Stimulated activated CD4-positive, alpha-beta T cell treated with anti-CD3 and anti-CD28 coated beads, Interleukin-2, amount 100 ng/mL, for 24 hours (primary cell): ENCODE measurements at places on chromosomes 7 and 10.

GRCh38 chr7:137203351-137203750, 140.2 kb downstream of the PTN start:
- no peak for DNase-seq

DNA sequence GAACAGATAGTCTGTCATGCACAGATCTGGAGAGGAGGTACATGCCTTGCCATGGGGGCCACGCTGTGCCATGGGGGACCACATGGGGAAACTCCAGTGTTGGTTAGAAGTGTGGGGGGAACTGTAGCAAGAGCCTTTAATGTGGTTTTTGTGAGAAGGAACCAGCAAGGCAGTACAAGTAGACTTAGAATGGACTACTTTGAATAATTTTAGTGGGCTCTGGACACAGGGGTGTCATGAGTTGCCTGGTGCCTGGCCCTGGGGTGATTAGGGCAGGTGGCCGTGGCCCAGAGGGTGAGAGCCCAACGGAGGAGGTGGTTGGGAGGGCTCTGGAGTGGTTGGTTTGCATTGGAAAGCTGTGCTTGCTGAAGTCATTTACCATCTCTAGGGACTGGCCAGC, 77.2 kb downstream of the CXCL12 start:
- no peak for DNase-seq

DNA sequence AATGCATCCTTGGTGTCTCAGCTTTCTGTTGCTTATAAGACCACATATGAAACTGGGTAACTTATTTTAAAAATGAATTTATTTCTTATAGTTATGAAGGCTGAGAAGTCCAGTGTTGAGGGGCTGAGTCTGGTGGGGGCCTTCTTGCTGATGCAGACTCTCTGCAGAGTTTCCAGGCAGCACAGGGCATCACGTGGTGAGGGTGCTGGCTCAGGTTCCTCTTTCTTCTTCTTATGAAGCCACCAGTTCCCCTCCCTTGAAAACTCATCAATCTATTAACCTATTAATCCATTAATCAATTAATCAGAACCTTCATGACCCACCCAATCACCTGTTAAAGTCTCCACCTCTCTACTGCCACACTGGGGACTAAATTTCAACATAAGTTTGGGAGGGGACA, 595.6 kb upstream of the NRP1 start:
- DNase-seq = no peak

DNA sequence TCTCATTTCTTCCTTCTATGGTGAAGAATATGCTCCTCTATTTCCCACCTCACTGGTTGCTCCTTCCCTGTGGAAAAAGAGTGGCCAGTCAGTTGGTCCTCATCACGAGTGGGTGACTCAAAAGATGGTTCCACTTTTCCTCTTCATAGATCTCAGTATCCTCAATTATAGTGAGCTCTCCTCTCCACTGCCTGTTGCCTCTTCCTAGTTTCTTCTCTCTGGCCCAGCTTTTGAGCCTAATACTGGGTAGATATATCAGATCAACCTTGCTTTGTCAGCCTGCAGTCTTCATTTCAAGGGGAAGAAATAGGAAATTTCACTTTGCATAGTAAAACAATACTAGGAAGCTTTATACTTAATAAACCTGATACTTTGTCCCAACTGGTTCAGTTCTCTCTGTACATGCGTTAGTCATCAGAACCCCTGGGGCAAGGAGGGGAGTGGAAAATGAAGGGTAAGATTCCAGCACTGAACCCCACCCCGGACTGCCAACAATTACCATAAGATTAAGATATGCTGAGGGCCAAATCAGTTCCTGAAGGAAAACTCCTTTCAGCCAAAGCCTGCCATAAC, 15.5 kb upstream of the WNT16 start:
- DNase-seq = no peak

- no peak for DNase-seq
These were observed 72.3 kb upstream of the KLF6 start for GRCh38 chr10:3857318-3857717.

GRCh38 chr7:155728116-155728515, 83.7 kb downstream of the RBM33 start:
- DNase-seq = no peak

GRCh38 chr7:42687211-42688055, 224.4 kb downstream of the C7orf25 start:
- no peak for DNase-seq

GRCh38 chr10:42953684-42954674, 122.9 kb upstream of the RET start:
- peak; percentile 11 for DNase-seq

- no peak for DNase-seq
These were observed 12.7 kb upstream of the DOCK1 start for GRCh38 chr10:126892226-126893175.

- no peak for DNase-seq
These were observed 27.6 kb downstream of the GCC1 start for GRCh38 chr7:127557803-127558202.

DNA sequence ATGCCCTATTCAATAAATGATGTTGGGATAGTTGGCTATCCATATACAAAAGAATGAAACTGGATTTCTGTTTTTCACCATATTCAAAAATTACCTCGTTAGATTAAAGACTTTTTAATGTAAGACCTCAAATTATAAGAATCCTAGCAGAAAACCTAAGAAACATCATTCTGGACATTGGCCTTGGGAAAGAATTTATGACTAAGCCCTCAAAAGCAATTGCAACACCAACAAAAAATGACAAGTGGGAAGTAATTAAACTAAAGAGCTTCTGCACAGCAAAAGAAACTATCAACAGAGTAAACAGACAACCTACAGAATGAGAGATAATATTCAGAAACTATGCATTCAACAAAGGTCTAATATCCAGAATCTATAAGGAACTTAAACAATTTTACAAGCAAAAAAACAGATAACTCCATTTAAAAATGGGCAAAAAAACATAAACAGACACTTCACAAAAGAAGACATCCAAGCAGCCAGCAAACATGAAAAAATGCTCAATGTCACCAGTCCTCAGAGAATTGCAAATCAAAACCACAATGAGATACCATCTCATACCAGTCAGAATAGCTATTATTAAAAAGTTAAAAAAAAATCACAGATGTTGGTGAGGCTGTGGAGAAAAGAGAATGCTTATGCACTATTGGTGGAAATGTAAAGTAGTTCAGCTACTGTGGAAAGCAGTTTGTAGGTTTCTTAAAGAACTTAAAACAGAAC, 309.8 kb downstream of the AHR start:
- no peak for DNase-seq

DNA sequence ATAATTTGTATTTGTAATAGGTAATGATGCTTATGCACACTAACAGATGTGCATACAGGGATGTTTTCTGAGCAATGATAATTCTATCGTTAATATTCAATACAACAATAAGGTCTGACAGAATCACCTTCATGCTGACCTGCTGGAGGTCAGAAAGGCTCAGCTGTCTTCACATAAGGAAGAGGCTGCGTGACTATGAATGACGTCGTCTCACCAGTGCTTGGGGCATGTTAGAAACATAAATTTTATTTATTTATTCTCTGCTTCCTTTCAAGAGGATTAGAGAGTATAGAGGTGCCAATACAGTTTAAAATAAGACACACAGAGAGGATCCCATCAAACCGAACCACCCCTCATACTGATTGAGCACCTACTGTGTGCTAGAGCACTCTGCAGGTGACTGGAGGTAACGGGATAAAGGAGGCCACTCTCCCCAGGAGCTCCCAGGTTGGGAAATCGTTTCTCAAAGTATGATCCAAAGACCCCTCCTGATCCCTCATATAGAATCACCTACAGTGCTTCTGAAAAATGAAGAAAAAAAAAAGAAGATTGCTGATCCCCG, 265.6 kb upstream of the NPVF start:
- no peak for DNase-seq

DNA sequence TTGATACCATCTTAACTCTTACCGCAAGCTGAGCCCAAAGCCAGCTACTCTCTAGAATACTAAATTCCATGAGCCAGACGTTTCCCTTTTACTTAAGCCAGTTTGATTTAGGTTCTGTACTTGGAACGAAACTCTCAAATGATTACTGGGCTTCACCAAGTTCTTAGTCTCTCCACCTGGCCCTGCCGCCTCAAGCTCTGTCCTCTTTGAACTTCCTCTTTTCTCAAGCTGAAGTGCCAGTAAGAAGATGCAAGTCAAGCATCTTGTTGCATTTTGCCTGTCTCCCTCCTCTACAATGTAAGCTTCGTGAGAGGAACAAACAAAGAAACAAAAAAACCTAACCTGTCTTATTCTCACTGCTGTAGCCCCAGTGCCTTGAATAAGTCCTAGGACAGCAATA, 358.2 kb upstream of the NPVF start:
- DNase-seq = no peak

DNA sequence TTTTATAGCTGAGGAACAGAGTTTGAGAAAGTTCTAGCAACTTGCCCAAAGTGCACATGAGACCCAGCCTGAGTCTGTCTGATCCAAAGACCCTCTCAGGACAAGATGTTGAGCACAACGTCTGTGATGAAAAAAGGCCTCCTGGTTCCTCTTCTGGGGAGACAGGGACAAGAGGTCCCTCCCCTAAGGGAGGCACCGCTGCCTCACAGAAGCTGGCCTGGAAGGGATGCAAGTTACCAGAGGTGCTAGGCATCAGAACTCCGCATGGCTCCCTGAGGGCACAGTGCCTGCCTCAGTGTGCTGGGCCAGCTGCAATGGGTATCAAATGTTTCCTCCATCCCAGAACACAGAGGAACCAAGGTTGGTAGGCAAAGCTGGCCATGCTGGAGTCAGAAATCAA, 302.4 kb downstream of the GRID1 start:
- DNase-seq = no peak

- DNase-seq = no peak
These were observed 44.1 kb downstream of the DGKB start for GRCh38 chr7:14858410-14858809.

DNA sequence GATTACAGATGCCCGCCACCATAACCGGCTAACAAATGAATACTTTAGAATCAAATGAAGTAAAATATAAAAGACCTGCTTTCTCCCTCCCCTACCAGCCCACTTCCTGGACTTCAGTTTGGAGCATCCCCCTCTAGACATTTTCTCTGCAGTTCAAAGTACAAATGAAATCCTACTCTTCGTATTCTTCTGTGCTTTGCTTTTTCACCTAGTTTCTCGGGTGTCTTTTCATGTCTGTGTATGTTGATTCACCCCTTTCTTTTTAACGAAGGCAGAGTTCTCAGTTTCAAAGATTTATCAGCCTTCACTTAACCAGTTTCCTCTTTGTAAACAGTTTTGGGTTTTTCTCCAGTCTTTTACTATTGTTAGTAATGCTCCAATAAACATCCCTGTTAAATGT, 145.9 kb upstream of the STK17A start:
- no peak for DNase-seq

DNA sequence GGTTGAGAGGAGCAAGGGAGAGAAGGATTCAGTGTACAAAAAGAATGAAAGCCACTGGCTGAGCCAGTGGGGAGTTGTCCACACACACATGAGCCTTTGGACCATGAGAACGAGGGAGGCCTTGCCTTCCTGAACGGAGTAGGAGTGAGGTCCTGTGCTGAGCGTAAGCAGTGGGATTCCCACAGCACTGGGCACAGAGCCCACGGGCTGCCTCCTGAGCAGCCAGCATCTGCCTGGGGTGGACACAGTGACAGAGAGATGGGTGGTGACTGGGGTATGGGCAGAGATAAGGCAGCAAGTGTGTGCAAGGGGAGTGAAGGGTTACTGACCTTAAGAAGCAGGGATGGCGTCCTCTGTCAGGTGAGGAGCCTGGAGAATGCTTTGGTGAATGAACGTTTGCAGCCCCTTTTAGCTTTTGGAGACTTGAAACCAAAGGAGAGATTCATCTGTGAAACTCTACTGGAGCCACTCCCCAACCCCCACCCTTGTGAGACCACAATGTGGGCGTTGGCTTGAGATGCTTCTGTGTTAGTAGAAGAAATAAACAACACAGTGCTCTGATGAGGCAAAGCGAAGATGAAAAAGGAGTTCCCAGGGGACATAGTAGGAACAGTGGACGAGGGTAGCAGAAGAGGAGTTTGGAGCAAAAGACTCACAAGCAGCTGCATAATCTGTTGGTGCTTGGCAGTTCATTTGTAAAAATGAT, 56.5 kb downstream of the FIGNL1 start:
- peak; percentile 50 for DNase-seq

- no peak for DNase-seq
These were observed 2.0 kb upstream of the GTPBP4 start for GRCh38 chr10:986137-986825.

- DNase-seq = no peak
These were observed 707.5 kb upstream of the FZD8 start for GRCh38 chr10:36349445-36350078.

DNA sequence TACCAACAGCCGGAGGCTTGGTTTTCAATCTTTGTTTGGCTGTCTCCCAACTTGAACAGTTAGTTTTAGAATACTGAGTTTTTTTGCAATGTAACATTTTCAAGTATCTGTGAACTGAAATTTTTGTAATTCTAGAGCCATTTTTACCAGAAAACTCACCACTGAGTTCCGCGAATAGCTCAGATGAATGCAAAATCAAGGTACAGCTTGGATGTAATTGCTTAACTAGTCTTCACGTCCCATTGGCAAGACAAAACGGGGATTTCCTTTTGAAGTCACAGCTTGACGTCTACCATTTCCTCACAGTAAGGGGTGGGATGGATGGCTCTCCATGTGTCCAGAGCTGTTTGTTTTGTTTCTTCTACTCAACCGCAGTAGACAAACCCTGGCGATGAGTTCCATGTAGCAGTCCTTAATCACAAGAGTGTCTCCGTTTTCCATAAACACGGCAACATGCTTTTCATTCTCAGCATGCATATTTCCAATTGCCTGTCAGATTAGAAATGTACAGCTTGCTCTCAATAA, 55.8 kb upstream of the FGFR2 start:
- no peak for DNase-seq

DNA sequence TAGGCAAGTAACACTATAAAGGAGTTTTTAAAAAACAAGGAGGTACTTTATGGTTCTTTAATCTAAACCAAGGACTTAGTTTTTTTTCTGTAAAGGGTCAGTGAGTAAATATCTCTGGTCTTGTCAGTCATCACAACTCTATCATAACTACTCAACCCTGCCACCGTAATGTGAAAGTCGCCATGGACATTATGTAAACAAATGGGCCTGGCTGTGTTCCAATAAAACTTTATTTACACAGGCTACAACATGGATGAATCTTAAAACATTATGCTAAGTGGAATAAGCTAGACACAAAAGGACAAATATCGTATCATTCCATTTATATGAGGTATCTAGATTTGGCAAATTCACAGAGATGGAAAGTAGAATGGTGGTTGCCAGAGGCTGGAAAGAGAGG, 60.8 kb upstream of the SP4 start:
- no peak for DNase-seq
